Skeletal muscle cell (primary cell): ENCODE measurements at places on chromosomes 12 and 14.
A peak's percentile ranks its signal among the peaks of the same experiment; 100 is the strongest.

GRCh38 chr14:24978862-24979724 is 70.9 kb downstream of the STXBP6 start:
- DNase-seq = no peak

DNA sequence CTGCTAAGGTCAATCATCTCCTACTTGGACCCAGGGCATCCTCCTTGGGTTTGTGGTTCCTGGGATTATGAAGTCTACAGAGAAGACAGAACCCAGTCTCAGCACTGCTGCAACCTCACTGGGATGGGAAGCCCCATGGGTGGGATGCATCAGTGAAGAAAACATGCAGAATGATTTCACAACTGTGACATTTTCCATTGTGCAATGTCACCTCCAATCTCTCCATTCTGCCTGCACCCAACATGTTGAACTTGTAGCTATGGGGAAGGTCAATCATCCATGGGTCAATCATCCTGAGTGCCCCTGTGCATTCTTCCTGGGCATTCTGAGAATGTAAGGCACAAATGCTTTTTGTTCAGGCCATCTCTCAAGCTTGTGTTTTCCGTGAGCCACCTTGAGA is 1004.4 kb upstream of the TMEM132C start:
- no peak for DNase-seq

GRCh38 chr14:71698027-71698426 is 234.2 kb upstream of the RGS6 start:
- no peak for DNase-seq

DNA sequence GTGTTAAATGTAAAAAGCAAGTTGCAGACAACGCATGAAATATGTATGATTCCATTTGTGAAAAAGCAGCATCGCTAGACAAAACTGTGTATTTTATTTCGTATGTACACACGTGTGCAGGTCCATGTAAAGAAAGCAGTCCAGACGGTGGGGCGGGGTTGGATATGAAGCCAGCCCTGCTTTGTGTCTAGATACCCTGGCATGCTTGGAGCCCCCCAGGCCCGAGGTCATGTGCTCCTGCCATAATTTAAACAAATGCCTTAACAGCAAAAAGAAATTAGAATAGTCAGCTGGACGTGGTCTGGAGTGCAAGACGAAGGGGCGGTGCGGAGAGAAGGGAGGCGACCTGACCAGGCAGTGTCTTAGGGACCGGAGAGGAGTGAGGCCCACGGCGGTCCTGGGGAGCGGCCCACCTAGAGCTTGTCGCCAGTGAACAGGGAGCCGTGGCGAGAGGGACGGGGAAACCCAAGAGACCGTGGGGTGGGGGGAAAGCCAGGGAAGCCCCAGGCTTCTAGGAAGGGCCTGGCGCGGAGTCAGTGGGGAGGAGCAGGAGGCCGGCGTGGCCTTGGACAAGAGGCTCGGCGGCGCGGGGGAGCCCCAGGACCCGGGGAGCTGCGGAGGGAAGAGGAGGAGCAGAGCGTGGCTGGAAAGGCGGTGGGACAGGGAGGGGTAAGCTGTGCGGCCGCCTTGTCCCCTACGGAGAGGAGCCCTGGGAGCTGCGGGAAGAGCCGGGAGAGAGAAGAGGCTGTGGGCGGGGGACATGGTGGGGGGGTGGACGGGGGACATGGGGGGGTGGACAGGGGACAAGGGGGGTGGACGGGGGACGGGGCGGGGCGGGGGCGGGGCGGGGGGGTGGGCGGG is 118.5 kb upstream of the C14orf180 start:
- no peak for DNase-seq

GRCh38 chr14:89740241-89740640 is 214.3 kb downstream of the EFCAB11 start:
- no peak for DNase-seq

DNA sequence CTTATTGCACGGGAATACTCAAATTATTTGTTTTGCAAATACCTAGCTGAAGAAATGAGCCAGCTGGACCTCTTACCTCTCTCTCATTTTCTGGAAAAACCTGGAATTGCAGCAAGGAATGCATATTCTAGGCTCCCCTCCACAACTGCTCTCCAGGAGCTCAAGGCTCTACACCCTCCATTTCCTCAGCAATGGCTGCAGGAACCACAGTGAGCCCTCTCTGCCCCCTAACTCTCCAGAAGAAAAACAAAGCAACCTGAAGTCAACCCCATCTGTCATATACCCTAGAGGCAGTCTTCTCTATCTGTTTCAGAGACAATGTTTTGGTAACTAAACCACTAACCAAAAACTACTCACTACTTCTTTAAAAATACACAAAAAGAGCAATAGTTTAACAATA is 221.6 kb downstream of the SLC25A21 start:
- no peak for DNase-seq

GRCh38 chr12:1212526-1212925 is 221.5 kb downstream of the ERC1 start:
- no peak for DNase-seq

GRCh38 chr12:552466-552865 is 92.7 kb downstream of the B4GALNT3 start:
- DNase-seq = no peak

- no peak for DNase-seq
These were observed 236.1 kb downstream of the CACNA1C start for GRCh38 chr12:2288875-2289274.

- DNase-seq = no peak
These were observed 1.5 kb downstream of the RILPL1 start for GRCh38 chr12:123532019-123532418.

DNA sequence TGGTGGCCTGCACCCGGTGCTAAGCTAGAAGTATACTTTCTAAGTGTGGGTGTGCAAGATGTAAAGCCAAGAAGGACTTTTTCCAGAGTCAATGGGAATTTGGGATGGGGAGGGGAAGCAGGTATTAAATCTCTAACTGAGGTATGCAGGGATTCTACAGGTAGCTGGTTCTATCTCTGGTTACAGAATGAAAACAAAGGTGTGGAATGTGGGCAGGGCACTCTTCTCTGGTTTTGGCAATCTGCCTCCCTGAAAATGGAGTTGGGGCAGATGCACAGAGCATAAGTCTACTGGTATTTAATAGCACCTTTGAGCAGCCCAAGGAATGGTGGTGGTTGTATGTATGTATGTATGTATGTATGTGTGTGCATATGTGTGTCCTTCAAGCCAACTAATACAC is 66.7 kb upstream of the PPP1R12A start:
- no peak for DNase-seq

- DNase-seq = no peak
These were observed 79.2 kb downstream of the B4GALNT3 start for GRCh38 chr12:538731-539539.

GRCh38 chr14:101061411-101062064 is 158.0 kb upstream of the RTL1 start:
- no peak for DNase-seq

- no peak for DNase-seq
These were observed at the start of gene SLC8A3 for GRCh38 chr14:70188659-70189455. Gene SLC8A3 (minus strand): TSS chr14:70188951. CDS start chr14:70168422, 20,529 bp downstream.

- DNase-seq = no peak
These were observed 16.7 kb downstream of the KMT2D start for GRCh38 chr12:49043856-49044258.

DNA sequence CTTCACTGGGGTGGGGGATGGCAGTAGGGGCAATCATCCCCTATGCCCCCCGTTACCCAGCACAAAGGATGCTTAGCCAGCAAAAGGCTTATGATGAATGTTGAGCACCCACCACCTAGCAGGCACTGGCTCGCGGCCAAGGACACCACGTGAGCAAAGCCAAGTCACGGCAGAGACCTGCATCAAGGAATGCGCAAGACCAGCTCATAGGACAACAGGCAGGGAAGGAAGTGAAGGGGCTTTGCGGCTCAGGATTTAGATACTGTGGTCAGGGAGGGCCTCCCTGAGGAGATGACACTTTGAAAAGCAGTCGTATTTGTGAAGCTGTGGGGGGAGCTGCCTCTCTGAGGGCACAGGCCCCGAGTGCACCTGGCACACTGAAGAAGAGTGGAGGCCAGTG is 32.8 kb downstream of the SH2B3 start:
- DNase-seq = no peak

GRCh38 chr14:79062226-79062625 is 892.1 kb downstream of the NRXN3 start:
- DNase-seq = no peak

DNA sequence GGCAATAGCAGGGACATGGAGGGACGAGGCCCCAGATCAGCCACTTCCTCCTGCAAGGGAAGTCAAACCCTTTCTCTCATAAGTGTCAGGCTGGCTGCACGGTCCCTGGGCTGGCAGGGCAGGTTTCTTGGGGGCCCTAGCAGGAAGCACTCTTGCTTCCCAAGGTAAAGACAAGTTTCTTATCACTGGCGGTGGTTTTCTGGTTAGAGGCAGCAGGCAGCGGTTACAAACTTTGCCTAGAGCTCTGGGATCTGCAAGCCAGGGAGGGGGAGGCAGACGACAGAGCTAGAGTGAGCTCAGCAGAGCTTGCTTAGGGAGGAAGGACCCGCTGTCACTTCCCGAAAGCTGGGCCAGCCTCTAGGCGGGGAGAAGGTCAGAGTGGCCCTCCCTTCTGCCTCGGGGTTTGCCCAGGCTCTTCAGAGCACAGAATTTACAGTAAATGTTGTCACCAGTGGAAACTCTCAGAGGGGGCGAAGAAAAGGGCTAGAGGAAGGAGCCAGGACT is 20.4 kb downstream of the BATF start:
- peak; percentile 20 for DNase-seq

DNA sequence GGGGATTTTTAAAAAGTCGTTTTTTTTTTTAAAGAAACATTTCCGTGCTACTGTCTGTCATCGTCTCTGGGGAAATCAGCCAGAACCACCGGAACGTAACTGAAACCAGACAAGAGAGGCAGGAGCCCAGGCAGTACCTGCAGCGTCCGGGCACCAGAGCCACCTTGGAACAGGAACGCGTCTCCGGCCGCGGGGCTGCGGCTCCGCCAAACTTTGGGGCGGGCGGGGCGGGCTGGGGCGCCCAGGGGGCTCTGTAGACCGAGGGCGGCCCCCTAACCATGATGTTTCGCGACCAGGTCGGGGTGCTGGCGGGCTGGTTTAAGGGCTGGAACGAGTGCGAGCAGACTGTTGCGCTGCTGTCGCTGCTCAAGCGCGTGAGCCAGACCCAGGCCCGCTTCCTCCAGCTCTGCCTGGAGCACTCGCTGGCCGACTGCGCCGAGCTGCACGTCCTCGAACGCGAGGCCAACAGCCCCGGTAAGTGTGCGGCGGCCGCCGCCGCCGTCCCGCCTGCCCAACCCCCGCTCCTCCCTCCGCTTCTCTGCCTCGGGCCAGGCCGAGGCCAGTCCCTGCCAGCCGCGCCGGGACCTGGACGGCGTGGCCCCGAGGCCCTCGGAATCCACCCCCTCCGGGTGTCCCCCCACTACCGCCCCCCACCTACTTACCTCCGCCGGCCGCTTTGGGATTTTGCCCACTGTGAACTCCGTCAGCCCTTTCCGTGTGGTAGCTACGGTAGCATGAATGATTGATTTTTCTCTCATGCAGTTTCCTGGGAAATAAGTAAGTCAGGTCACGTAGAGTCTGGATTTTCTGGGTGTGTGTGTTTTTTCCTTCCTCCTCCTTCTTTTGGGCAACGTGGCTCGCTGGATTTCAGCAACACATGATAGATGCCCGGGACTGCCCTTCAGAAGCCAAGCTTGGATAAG is 972 bp downstream of the SAMD4A start:
- DNase-seq = no peak

GRCh38 chr14:73633116-73634010 is 11.4 kb upstream of the DNAL1 start:
- no peak for DNase-seq

GRCh38 chr12:18723752-18724151 is 14.1 kb downstream of the PLCZ1 start:
- DNase-seq = peak; percentile 81

DNA sequence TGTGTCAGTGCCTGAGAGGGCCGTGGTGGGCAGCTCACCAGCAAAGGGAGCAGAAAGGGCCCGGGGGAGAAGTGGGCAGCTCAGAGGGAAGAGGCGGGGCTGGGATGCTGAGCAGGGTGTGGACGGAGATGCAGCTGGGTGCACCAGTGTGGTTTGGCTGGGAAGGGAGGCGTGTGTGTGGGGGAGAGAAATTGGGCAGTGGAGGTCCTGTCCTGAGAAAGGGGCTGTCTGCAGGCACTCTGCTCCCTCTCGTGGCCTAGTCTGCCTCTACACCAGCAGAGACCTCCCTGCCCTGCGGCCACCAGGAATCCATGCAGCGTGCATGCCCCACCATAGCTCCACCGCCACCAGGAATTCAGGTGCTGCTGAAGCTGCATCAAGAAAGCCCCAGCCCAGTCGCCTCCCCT is 6.4 kb downstream of the TMEM121 start:
- no peak for DNase-seq
